Substantia nigra (tissue), 51 donors: ENCODE measurements at places on chromosomes 3 and 15.

DNA sequence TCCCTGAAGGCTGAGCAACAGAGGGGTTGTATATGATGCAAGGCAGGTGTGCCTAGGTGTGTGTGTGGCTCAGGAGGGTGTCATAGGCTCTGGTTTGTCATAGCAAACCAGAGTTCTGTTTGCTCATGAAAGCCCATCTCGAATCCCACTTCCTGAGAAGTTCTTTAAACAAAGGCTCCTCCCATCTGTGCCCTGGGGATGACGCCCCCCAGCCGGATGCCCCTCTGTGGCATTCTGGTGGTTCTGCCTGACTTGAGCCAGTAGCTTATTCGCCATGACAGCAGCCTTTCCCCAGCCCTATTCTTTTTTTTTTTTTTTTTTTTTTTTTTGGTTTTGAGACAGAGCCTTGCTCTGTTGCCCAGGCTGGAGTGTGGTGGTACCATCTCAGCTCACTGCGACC, 45.4 kb downstream of the PDIA5 start:
- no peak for DNase-seq

- no peak for DNase-seq
These were observed 36.2 kb upstream of the ARID3B start for GRCh38 chr15:74504836-74505235.

GRCh38 chr3:66495668-66496045, 5.2 kb downstream of the LRIG1 start:
- DNase-seq = no peak

- no peak for DNase-seq
These were observed 634.6 kb downstream of the IGSF11 start for GRCh38 chr3:118400086-118400485.

GRCh38 chr3:77204788-77205187, 164.9 kb downstream of the ROBO2 start:
- no peak for DNase-seq

GRCh38 chr15:43968551-43968950, 141.7 kb downstream of the WDR76 start:
- DNase-seq = no peak

DNA sequence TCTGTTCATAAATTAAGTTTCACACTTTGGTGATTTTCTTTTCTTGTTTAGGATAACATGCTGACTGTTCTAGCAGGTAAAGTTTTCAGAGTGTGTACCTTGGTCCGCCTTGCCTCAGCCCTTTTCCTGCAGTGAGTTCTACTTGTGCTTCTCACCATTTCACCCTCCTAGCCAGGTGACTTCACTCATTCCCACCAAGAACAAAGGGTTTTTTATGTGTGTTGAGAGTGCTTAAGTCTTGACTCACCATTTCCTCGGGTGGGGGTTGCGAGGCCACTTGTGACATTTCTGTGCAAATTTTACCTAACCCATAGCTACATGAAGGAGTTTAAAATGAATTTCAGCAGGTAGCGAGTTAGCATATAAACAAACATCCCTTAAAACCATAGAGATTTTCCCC, 81.4 kb downstream of the C3orf38 start:
- no peak for DNase-seq

DNA sequence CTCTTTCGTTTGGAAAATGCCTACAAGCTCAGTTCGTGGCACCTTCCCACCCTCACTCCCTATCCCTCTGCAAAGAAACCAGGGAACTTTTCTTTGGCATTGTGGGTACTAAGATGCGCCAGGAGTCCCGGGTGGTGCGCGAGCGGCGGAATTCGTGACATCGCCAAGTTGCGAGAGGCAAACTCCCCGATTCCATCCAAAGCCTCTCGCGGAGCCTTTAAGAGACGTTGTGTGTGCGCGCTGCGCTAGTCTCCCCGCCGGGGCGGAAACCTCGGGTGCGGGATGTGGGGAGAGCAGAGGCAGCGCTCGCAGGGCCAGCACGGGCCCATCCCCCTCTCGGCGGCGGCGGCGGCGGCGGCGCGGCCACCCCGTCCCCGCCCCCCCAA, 443 bp upstream of the NR2F2 start:
- no peak for DNase-seq

DNA sequence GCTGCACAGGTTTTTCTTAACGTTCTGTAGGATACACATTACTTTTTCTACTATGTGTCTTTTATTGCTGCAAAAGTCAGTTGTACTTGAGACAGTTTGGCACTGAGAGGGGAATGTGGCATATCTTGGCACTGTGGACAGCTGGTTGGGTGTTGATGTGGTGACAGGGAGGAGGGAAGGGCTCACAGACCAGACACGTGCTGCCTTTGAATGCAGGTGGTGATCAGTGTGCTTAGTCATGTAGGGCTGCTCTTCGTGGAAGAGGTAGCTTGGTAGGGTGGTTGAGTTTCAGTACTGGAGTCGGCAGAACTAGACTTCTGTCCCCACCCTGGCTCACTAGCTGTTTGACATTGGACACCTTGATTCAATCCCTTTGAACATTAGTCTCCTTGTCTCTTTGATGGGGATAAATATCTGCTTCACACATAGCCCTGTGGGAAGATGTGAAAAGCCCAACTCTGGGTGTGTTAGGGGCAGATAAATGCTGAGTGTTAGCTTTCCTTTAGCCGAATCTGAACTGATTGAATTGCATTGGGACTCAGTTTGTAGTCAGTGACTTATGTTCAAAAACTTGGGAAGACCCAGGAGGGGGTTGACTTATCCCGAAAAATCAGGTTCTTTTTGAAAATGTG, 108.4 kb downstream of the PTPRG start:
- no peak for DNase-seq

GRCh38 chr3:46674031-46674845, 19.2 kb downstream of the ALS2CL start:
- DNase-seq = no peak

GRCh38 chr3:103787879-103788278, 1353.1 kb downstream of the ZPLD1 start:
- no peak for DNase-seq

DNA sequence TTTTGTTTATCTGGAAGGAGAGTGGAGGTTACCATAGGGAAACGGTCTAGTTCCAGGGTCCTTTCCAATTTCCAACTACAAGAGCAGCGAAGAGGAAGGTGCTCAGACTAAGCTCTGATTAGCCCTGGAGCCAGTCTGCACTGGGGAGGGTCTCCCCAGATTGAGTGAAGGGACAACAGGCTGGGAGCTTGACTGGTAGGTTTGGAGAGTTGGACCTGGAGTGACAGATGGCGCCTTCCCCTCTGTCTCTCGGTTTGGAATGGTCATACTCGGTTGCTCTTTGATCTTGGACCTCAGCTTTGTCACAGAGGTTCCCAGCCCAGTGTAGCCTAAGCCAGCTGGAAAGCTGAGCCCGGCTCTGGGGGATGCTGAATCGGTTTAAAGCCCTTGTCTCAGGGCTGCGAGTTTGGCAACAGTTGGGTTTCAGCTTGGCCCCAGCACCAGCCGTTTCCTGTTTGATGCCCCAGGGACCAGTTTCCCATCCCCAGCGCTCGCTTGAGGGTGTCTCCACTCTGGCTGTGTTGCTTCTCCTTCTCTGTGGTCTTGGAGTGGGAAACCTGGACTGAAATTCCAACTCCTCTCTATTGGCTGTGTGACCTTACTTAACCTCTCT, 53.1 kb upstream of the ULK4 start:
- peak; percentile 49 for DNase-seq

- DNase-seq = no peak
These were observed 38.8 kb downstream of the SATB1 start for GRCh38 chr3:18386274-18386890.

DNA sequence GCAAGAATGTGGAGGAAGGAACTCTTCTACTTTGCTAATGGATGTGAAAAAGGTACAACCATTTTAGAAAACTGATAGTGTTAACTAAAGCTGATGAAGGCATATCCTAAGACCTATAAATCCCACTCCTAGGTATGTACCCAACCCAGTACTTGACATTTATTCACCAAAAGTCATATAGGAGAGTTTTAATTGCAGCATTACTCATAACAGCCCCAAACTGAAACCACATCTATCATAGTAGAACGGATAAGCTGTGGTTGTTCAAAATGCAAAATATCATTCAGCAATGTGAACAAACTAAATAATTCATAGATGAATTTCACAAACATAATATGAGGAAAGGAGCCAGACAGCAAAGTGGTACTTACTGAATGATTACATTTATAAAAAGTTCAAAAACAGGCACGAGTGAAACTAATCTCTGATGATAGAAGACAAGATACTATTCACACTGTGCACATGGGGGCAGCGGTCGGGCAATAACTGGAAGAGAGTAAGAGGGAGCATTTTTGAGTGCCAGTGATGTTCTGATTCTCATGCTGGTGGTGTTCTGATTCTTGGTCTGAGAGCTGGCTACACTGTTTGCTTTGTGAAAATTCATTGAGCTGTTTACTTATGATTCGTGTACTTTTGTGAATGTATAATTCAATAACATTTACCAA, 34.3 kb downstream of the GOLIM4 start:
- DNase-seq = no peak

DNA sequence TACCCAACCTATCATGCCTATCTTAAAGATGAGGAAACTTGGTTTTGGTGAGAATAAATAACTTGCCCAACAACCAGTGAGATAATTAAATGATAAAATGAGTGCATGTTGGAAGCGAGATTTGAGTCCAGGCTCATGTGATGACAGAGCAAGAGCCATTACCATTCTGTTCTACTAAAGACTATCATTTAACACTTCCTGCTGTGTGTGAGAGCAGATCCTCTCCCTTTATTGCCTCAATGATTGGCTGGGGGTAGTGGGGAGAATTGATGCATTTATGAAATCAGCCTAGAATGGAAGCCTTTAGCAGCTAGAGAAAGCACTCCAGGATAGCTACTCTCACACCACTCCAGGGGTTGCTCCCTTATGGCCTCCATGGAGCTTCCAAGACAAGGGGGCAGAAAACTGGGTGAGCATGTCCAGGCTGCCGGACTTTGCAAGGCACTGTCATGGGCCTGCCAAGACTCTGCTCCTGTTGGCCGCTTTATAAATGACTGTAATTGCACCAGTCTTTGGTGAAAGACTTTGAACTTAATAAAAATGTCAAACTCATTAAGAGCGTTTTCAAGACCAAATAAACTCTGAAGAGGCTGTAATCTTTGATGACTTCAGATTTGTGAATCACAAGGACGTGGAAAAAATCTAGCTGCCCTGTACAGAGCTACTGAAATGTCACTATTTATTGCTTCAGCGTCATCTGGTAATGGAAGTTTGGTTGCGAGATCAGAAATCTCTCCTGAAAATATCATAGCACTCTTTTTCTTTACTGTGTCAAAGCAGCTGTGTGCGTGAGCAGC, 209.1 kb upstream of the NR2E3 start:
- no peak for DNase-seq

DNA sequence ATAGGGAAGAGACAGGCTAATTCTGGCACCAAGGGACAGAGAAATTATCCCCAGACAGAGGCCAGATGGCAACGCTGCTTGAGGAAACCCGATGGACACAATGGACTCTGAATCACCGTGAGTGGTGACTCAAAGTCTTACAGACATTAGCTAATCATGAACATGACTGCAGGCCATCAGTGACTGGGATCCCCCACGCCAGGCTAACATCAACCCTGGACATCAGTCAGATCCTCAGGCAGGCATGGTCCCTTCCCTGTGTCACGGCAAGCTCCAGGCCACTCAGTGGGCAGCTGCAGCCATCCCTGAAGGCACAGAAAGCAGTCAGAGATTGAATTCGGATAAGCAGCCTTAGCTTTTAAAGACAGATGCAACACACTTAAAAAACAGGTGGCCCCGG, 23.8 kb upstream of the OXTR start:
- no peak for DNase-seq

DNA sequence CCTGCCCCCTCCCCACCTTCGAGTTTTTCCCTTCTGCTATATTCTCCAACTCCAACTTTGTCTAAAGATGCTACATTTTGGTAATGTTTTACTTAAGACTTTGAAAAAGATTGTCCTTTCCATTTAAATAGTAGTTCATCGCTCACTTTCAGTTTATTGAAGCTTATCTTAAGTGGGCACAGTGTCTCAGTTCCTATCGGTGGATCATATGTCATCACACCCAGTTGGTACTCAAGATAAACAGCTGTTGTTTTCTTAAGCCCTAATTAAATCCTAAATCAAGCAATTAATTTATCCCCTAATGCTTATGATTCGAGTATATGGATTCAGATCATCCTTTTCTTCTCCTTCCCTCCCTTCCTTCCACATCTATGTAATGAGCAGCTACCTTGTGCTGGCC, 210.7 kb downstream of the TLE3 start:
- no peak for DNase-seq

DNA sequence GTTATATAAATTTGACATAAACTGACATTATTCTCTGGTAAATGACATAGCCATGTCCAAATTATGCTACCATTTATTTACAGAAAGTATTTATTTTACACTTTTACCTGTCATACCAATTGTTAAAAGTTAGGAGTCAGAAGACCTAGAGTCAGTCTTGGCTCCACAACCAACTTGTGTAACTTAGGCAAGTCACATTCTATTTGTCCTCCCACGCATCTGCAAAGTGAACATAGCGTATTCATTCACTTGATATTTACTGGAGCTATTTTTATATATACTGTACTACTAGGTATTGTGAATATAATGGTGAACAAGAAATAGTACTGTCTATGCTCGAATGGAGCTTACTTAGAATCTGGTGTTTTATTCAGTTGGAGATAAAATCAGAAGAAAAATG, 78.7 kb downstream of the ZNF280D start:
- DNase-seq = no peak

DNA sequence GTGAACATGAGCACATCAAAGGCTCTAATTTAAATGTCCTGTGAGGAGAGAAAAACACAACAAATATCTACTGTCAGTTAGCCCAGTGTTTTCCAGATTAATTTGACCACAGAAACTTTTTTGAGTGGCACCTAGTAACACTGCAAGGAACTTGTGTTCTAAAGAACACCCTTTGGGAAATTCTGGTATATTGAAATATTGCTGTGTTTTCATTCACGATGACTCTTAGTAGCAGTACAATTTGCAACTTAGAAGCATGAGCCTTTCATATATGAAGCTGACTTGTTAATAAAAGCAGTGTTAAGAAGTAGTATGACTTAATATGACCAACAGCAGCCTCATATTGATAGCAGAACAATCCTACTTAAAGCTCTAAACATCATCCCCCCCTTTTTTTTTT, 32.0 kb downstream of the B3GALNT1 start:
- DNase-seq = no peak
